Bronchial epithelial cell (primary cell): ENCODE measurements at places on chromosomes 16 and 17. TPM values are rescaled to one million over a fixed set of nuclear protein-coding genes. Genes with fewer than 3 reads are reported as not detected.

Gene GIT1
- total RNA-seq, result 16.3 and 17.4 TPM in 2 replicates

Gene MYH4
- not detected in 2 replicates for total RNA-seq

Gene DYNLRB2
- total RNA-seq, result not detected in 2 replicates

Gene NPW
- 0.13 TPM in 1 of 2 replicates, not detected in the other for total RNA-seq

Gene SLC2A4
- total RNA-seq, result under 0.01 and 0.13 TPM in 2 replicates

Gene TAOK2
- 24.7 and 28.7 TPM in 2 replicates for total RNA-seq

Gene MPG
- total RNA-seq, result 91.1 and 107 TPM in 2 replicates

Gene BRIP1
- 1.1 and 2.3 TPM in 2 replicates for total RNA-seq

Gene TBC1D3G
- not detected in 2 replicates for total RNA-seq

Gene ALOX12
- 0.26 and 1.2 TPM in 2 replicates for total RNA-seq
